ENCODE measurements at places on chromosomes 12 and 14.

DNA sequence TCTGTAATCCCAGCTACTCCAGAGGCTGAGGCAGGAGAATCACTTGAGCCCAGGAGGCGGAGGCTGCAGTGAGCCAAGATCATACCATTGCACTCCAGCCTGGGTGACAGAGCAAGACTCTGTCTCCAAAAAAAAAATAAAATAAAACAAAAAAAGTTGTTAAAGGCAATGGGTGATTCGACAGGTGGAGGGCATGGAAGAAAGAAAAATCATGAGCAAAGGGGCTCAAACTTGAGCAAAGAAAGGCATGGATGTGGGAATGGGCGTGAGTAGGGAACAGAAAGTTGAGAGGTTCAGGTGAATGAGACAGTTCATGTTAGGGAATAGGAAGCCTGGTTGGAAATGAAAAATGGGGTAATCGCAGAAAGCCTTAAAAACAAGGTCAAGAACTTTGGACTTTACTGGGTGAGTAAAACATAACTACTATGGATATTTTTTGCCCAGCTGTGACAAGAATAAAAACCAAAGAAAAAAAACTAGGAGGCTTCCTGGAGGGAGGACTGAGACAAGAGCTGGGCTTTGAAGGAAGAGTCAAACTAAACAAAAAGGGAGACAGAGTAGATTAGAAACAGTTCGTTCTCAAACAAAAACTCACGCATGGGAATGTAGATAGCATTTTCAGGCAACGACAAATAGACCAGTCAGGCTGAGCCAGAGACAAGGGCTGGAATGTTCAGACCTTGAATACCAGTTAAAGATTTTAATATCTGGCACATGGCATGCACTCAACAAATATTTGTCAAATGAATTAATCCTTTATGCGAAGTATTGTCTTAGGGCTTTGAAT is 18.8 kb downstream of the PYM1 start:
- DNase-seq = no peak

GRCh38 chr12:121391619-121392324 is 8.1 kb upstream of the RNF34 start:
- no peak for DNase-seq

GRCh38 chr12:11182529-11182928 is 4.2 kb downstream of the TAS2R42 start:
- no peak for DNase-seq

- DNase-seq = no peak
Observed at GRCh38 chr12:108305520-108305919, 33.6 kb downstream of the CMKLR1 start.

GRCh38 chr12:117491711-117492110 is 130.3 kb upstream of the NOS1 start:
- DNase-seq = no peak

DNA sequence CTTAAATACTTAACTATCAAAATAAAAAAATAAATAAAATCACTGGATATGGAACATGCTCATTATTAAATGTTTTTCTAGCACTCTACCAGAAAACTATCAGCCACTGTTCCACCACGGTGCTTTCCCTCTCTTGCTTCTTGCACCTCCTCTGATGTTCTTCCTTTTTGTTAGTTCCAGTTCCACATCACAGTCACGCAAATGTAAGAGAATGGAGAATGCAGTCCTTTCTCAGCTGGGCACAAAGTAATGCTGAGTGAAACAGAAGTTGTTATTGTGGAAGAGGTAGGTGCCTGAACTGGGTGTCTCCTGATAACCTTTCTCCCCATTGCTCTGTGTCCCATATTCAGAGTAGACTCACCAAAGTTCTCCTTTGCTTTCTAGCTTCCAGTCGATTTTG is 1116.9 kb upstream of the TMEM132C start:
- no peak for DNase-seq

DNA sequence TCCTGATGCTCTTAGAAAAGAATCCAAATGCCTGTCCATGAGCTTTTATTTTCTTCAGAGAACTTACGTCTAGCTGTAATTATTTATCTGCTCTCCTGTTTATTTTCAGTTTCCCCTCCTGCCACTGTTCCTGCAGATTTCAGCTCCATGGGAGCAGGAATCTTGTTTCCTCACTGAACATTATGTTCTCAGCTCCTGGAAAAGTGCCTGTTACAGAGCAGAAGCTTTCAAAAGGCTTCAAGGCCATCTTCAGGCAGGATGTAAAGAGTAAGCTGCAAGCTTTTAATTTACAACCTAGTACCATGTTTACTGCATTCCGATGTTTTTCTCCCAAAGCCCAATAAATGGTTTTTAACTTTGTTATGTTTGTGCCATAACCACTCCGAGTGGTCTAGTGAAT is 98.4 kb upstream of the BTG1 start:
- DNase-seq = no peak

DNA sequence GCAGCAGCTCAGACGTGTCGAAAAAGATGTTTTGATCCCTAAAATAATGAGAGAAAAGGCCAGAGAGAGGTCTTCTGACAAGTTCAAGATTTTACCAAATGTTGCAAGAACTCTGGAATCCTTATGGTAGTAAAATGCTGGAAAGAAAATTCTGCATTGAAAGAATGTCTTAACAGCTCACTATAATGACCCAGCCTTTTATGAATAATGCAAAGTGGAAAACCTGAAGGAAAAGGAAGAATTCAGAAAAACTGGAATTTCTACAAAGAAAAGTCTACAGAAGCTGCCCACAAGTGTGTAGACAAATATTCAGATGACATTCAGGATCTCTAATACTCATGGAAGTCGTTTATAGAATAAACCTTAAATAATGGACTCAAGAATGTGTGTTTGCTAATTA is 1.8 kb upstream of the CCDC88C start:
- no peak for DNase-seq

- no peak for DNase-seq
Observed at GRCh38 chr14:77014004-77014604, 14.4 kb downstream of the IRF2BPL start.

GRCh38 chr14:35556548-35556947 is 22.6 kb downstream of the INSM2 start:
- no peak for DNase-seq

- DNase-seq = no peak
Observed at GRCh38 chr14:95979339-95980042, 59.7 kb upstream of the C14orf132 start.

GRCh38 chr12:20175704-20176388 is 192.5 kb upstream of the PDE3A start:
- no peak for DNase-seq

GRCh38 chr14:32779840-32780239 is 158.8 kb upstream of the NPAS3 start:
- DNase-seq = no peak

GRCh38 chr14:61472801-61473376 is 151.5 kb downstream of the PRKCH start:
- DNase-seq = no peak

DNA sequence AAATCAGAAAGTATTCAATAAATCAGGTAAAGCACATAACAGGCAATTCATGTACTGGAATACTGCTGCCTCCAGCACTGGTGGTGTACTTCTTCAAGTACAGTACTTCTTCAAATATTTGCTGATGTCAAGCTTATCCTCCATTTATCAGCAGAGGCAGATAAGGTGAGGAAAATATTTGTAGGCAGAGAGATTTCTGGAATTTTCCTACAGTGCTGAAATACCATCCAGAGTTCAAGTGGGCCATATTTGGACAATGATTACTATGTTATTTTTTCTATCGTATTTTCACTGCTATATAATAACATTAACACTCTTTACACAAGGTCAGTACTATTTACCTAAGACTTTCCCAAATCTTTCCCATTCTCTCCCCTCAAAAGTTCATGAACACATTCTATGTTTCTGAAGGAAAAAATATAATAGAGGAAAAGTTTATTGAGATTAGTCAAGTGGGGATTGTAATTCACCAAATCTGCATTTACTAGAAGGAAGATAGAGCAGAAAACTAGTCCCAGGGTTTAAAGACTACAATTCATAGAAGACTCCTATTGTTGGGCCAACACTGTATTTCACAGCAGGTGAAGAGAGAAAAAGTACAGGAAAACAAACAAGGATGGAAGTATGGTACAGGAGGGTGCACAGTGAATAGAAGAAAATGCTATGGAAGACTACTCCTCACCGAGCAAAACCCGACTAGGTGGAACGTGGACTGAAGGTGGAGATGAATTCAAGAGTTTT is 141.1 kb downstream of the PAWR start:
- no peak for DNase-seq

GRCh38 chr14:61129168-61129745 is 148.2 kb downstream of the SLC38A6 start:
- no peak for DNase-seq

GRCh38 chr12:10031771-10032175 is 1.3 kb downstream of the CLEC9A start:
- peak; percentile 89 for DNase-seq

DNA sequence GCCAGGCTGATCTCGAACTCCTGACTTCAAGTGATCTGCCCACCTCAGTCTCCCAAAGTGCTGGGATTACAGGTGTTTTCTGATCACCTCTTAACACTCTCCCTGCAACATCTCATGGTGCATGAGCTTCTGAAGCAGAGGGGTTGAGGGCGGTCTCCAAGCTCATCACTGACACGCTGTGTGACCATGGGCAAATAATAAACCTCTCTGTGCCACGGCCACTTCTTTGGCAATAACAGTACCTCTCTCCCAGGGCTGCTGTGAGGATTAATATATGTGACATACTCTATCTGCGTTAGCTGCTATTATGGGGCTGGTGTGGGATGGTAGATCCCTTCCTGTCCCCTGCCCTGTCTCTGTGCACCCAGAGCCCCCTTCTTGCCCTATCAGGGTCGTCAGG is 62.9 kb upstream of the LHX5 start:
- no peak for DNase-seq

GRCh38 chr14:76045773-76046172 is 60.2 kb downstream of the IFT43 start:
- no peak for DNase-seq

DNA sequence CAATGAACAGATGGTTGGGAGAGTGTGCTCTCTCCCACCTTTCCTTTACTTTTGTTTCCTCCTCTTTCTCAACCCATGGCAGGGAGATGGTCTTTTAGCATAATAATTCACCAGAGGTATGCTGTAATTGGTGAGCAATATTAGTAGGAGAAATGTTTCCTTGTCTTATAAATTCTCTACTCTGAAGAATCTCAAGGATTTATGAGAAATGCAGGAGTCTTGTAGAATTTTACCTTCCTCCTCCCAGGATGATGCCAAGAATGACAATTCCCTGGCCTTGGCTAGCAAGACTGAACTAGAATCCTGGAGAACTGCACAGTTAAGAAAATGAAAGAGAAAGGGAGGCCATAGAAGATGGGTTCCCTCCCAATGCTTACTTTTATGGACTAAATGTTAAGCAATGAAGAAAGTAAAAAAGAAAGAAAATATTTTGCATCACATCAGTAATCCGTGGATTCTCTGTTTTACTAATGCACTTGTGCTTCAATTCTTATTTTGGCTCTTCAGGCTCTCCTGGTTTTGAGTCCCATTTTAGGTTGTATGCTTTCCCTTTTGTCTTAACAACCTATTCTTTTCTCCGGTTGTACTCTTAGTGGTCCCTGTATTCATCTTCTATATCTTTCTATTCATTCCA is 192.9 kb upstream of the GARIN6 start:
- no peak for DNase-seq

DNA sequence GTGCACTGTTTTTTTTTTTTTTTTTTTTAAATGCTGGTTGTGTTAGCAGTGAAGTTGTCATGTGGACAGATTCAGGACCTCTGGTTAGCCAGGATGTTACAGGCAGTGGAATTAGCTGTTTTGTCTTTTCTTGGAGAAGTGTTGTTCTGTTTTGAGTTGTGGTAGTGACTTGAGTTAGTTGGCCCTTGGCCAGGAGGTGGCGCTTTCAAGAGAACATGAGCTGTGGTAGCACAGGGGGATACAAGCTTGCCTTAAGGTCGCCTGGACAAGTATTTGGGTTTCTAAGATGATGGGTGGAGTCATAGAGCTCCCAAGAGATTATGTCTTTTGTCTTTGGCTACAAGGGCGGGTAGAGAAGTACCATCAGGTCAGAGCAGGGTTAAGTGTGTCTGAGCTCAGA is 33.3 kb upstream of the CCDC198 start:
- no peak for DNase-seq

- no peak for DNase-seq
Observed at GRCh38 chr12:40552868-40553267, 139.4 kb upstream of the CNTN1 start.

GRCh38 chr12:130367523-130367922 is 29.8 kb downstream of the PIWIL1 start:
- DNase-seq = no peak

GRCh38 chr12:89801284-89801683 is 92.6 kb upstream of the ATP2B1 start:
- no peak for DNase-seq

DNA sequence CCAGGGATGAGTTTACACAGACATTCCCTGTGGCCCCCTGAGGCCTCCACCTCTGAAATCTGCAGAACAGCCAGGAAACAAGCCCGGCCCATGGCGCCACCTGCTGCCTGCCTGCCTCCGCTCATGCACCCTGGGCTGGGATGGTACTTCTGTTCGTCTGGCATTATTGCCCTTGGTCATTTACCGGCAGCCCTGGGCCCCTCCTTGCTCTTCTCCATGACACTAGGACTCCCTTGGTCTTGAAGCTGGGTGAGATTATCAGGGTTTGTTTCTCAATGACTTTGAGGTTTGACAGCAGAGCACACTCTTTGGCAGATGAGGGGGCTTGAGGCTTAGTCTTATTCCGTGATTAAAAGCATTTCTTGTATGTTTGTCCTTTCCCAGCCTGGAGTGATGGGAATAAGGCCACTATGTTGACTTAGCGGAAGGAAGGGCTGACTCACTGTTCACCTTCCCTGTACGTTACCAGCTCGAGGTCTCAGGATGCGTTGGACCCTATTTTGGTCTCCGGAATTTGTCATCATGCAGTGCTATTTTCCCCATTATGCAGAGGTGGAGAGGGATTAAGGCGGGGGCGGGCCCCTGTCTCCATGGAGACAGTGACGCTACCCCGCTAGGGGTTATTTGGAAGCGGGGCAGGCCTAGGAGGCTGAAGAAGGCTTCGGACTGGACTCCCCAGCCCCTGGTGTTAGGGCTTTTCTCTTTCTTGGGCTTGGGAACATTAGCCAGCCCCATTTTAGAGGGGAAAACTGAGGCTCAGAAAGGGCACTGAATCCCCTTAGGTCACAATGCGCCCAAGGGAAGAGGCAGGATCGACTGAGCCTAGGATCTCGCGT is 706 bp upstream of the PEX5 start:
- DNase-seq = peak; percentile 66

DNA sequence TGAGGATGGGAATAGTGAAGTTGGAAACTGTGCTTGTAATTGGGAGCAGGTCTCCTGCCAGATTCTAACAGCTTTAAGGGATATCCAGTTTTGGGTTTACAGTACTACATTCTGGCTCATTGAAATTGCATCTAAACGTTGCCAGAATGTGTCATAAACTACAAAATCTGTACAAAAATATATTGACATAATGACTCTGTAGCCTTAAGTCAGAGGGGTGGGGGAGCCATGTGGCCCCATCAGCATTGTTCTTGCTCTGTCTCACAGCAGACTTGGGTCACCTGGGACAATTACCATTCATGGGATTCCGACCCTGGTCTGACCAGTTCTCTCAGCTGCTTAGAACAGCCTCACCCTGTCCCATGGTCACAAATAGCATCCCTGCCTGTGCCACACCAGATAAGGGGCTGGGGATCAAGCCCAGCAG is 43.3 kb upstream of the MED13L start:
- no peak for DNase-seq
